ENCODE measurements at places on chromosomes 12 and 14.
A peak's percentile ranks its signal among the peaks of the same experiment; 100 is the strongest.

DNA sequence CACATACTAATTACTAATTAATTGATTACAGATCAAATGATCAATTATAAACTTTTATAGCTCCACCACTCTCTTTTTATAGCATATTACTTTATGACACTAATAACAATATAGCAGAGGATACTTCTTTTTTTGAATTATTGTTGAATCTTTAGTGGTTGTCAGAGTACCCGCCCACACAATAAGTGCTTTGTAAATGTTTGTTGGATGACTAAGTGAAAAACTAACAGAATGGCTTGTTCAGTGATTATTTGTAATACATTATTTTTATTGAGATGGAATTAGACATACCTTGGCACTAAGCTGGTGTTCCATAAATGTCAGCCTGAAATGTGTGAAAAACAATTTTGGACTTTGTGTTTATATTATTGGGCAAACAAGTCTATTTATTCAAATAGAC lies 670.5 kb upstream of the ATXN7L3B start:
- no peak for DNase-seq

- DNase-seq, result no peak
Measured at GRCh38 chr12:131375261-131375971, 335.5 kb upstream of the SFSWAP start.

- no peak for DNase-seq
Measured at GRCh38 chr12:116731801-116732200, 6.1 kb downstream of the SPRING1 start.

DNA sequence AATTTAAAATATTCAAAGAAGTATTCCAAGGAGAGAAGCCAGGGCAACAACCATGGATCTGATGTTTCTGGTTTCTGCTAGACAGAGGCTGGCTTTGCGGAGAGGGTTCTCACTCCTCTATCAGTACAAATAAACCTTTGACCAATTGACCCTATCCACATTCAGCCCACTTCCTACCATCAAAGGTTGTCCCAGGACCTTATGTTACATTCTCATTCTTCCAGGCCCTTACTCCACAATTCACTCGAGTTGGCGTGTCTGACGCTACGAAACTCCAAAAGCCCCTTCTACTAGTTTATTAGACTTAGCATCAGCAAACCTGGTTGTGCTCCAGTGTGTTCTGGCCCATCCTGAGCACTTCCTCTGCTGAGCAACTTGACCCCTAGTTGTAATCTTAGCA lies 24.8 kb upstream of the RNASE12 start:
- no peak for DNase-seq

- no peak for DNase-seq
Measured at GRCh38 chr14:56417173-56417572, 162.4 kb upstream of the TMEM260 start.

DNA sequence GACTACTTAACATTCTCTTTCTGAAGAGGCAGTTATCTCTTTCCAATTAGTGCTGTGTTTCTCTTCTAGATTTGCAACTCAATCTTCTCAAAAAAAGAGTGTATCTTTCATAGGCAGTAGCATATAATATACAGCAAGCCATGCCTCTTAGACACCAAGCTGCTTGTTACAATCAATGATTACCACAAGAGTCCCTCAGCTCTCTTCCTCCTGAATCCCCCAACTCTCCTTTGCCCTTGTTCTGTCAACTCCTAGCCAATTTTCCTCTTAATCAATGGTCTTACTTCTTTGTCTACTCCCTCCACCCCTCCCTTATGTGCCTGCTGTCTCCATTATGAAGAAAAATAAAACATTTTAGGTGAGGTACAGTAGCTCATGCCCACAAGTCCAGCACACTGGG lies 2.6 kb downstream of the TMTC1 start:
- DNase-seq, result no peak

DNA sequence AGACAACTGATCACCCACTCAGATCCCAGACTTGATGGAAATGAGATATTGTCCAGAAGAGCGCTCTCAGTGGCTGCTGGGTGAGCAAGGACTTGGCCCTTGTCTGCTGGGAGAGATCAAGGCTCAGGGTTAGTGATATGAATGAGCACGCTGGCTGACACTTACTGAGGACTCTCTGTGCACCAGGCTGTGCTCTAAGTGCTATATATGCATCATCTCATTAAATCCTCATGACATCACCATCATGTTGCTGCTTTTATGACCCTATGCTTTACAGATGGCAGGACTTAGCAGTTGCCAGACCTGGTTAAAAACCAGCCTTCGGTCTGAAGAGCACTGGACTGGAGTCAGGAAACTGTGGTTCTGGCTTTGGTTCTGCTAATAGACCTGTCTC lies 260.9 kb downstream of the VRK1 start:
- no peak for DNase-seq

- DNase-seq, result no peak
Measured at GRCh38 chr12:8449355-8449859, 6.4 kb upstream of the CLEC6A start.

- DNase-seq, result no peak
Measured at GRCh38 chr12:16187660-16188059, 89.8 kb downstream of the SLC15A5 start.

DNA sequence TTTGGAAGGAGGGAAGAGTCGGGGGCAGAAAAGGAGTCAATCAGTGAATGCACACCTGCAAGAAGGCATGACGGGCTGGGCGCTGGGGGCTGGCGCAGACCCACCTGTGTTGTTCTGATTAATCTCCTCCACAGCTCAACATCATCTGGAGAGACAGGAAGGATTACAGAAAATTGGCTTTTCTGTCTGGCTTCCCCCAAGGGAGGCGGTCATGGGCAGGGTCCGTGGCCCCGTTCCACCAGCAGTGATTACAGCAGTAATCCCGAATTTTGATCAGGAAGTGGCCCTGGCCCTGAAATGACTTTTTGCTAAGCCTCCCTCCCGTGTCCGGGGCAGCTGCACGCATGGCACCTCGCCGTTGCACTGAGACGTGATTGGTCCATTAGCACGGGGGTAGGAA lies 24.4 kb upstream of the GALNT9 start:
- DNase-seq, result no peak

DNA sequence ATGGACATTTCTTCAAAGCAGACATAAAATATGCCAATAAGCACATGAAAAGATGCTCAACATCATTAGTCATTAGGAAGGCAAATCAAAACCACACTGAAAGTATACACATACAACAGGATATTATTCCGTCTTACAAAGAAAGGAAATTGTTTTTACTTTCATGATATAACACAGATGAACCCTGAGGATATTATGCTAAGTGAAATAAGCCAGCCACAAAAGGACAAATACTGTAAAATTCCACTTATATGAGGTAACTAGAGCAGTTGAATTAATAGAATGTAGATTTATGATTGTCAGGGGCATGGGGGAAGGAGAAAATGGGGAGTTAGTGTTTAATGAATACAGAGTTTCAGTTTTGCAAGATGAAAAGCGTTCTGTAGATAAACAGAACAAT lies 4.2 kb downstream of the ACYP1 start:
- DNase-seq, result no peak

DNA sequence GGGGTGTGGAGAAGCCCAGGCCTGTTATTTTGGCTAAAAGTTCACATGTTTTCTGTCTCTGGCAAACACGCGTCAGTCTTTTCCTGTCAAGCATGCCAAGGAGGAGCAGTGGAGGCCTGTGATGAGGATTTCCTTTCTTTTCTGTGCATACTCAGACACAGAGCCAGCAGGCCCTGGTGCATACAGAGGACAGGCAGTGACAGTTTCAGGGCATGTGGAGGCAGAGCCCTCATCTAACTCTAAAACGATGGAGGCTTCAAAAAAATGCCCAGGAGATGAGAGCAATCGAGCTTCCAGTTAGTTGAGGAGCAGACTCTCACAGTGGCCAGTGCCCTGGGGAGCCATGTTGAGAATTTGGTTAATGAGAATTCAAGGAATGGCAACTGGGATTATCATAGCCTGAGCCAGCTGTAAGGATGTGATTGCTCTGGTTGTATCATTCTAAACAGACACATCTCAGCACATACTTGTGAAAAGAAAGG lies 66.5 kb downstream of the TRAFD1 start:
- DNase-seq, result no peak

GRCh38 chr14:99899578-99900178 lies 106.5 kb downstream of the EML1 start:
- no peak for DNase-seq

GRCh38 chr14:64645220-64645892 lies 58.9 kb upstream of the PLEKHG3 start:
- DNase-seq, result no peak

DNA sequence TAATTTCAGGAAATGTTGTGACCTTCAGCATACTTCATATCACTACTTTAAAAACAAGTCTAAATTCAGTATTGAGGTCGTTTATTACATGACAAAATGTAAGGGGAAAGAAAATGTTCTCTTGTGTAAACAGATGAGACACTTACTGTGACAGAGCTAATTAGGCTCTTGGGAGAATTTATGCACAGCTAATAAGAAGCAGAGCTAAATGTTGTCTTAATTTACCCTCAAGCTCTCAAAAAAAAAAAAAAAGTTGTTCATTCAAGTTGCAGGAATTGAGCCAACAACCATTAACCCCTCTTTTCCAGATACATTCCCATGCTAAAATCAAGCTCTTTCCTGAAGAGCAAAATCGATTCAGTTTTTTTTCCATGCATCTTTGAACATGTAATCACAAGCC lies 1419.4 kb downstream of the FSCB start:
- no peak for DNase-seq

DNA sequence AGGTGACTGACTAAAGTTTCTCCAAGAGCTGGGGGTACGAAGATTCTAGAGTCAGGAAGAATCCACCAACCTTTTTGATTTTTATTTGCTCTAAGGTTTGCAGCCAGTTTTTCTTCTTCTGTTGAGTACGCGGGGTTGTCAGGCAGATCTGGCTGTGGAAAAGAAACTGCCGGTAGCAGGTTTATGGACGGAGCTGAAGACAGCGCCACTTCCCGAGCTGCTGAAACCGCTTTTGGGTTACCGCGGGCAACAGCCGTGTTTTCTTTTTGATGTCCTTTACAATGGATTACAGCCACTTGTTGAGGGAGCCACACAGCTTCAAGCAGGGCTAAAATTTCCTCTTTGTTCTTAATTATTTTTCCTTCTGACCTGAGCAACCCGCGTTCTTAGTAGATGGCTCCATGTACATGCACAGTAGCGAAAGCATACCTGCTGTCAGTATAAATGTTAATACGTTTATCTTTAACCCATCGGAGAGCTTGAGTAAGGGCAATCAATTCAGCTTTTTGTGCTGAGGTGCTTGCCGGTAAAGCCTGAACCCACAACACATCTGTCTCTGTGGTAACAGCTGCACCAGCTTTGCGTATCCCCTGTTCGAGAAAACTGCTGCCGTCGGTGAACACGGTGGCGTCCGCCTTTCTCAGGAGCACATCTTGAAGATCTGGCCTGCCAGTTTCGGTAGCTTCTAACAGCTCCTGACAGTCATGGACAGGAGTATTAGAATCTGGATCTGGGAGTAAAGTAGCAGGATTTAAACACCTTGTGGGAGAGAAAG lies 674.3 kb downstream of the TMEM121 start:
- peak; percentile 34 for DNase-seq

DNA sequence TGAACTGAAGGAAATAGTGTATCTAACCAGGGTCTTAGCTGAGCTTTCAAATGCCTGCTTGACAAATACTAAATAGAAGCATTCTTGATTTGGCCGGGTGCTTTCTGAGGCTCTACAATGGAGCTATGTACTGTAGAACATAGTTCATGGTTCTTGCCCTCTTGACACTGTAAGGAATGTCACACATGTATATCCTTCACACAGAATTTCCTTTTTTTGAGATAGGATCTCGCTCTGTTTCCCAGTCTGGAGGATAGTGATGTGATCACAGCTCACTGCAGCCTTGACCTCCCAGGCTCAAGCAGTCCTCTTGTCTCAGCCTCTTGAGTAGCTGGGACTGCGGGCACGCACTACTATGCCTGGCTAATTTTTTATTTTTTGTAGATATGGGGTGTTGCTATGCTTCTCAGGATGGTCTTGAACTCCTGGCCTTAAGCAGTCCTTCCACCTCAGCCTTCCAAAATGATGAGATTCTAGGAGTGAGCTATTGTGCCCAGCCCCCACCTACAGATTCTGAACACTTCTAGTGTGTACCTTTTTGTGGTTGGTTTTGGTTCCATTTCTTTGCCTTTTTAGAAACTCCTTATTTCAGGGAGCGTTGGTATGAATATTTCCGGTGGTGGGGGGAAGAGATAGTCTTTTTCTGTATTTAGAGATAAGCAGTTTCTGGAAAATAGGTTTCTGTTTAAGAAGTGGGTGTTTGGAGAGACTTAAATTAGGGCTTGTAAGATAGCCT lies 4.2 kb downstream of the MLXIP start:
- no peak for DNase-seq

- DNase-seq, result no peak
Measured at GRCh38 chr12:13097491-13098011, 5.9 kb downstream of the GSG1 start.

DNA sequence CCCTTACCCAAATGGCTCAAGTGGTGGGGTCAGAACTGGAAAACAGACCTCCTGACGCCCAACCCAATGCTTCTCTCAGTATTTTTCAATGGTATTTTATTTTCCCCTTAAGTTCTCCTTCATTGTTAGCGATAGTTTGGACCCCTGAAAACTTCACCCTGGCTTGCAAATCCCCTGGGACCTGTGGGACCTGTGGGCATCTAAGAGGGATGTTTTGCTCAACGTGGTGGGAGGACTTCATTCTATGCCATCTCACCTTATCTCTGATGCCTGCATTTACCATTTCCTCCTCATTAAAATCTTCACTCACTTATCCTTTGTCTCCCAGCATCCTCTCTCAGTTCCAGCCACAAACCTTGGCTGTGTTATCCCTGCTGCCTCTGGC lies 59.4 kb upstream of the GZMB start:
- no peak for DNase-seq

GRCh38 chr14:42628602-42629001 lies 1021.9 kb downstream of the LRFN5 start:
- DNase-seq, result no peak
